ENCODE measurements at places on chromosomes 1 and 21.
A peak's percentile ranks its signal among the peaks of the same experiment; 100 is the strongest.

- no peak for DNase-seq
These were observed 491 bp upstream of the RAP1A start for GRCh38 chr1:111618961-111619634.

- no peak for DNase-seq
These were observed 35.1 kb upstream of the OLIG2 start for GRCh38 chr21:32990666-32991065.

DNA sequence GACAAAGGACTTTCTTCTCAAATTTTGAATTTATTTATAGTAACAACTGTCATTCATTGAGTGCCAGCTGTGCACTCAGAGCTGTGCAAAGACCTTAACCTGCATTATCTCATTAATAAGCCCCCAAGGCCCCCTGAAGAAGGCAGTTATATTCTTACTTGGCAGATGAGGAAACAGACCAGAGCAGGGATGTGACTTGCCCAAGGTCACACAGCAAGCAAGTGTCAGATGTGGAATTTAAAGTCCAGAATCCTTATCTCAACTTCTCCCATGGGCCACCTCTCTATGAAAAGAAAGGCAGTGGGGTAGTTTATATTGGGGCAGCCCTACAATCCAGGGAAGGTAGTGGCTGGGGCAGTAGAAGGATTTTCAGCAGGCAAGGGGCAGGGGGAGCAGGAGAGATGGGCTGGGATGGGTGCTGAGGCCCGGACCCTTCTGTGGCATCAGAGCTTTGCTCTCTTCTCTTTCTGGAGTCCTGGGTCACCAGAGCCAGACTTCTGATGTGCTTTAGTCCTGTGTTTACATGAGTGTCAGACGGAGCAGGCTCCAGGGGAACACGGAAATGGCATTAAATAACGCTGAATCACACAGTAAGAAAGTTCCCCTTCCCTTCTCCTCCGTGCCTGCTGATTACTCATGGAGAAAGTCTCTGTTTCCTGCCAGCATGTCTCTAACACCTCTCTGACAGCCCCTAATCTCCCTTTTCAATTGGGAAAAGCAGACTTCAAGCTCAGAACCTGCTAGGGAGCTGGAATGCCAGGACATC, 39.5 kb downstream of the EPHB2 start:
- peak; percentile 62 for DNase-seq

GRCh38 chr1:154808909-154809262, 61.2 kb downstream of the KCNN3 start:
- peak; percentile 53 for DNase-seq

DNA sequence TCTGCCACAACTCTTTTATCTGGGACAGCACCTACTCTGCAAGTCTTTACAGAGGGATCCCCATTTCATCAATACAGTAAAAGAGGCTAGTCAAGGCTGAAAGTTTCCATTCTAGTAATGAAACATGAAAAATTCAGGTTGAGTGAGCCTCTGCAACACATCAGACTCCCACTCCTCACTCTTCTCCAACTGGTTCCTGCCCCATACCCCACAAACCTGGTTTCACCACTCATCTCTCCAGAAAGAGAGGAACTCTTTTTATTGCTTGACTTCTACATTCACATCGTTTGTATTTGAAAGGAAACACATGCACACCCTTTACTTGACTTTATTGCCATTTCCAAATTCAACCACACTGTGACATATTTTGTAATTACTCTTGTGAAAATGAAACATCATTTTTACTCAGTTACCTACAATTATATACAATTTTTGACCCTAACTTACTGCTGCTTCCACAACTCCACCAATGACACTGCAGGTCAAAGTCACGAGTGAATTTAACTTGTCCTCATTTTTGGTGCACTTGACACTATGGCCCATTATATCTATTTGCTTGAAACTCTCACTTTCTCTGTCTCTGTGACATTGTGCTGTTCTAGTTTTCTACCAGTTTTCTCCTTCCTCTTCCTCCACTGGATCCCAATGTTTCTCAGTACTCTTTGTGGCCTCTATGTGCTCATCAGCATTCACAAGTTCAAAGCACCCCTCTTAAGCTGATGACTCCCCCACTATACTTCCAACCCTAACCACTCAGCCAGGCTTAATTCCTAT, 8.0 kb downstream of the STX6 start:
- DNase-seq, result peak; percentile 38

GRCh38 chr1:916173-917075, 7.3 kb upstream of the SAMD11 start:
- no peak for DNase-seq

DNA sequence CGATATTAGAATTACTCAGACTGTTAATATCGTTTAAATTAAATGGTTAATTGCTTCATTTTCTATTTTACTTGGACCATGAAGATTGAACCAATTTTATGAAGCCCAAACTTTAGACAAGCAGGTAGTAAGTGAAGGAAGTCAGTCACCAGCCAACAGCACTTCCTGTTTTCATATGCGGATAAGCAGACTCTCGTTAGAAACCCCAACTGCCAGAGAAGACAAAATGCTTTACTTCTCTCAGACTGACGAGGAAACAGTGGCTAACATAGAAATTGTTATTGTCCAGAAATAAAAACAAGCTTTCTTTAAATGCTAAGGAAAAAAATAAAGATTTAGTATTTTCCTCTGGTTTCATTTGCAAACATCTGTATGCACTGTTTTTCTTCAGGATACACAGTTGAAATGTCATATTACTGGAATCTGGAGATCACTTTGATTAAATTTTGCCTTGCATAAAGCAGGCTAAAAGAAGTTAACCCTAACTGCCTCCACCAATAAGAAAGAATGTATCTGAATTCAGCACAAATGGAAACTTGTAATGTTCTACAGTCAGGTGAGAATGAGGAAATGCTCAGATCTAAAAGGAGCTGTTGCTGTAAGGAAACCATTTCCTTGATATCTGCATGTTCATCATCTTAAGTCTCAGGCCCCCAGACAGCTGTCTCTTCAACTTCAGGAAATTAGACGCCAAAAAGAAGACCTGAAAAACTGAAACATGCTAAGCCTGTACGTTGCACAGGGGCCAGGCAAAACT, 129.8 kb upstream of the SAMSN1 start:
- peak; percentile 82 for DNase-seq

DNA sequence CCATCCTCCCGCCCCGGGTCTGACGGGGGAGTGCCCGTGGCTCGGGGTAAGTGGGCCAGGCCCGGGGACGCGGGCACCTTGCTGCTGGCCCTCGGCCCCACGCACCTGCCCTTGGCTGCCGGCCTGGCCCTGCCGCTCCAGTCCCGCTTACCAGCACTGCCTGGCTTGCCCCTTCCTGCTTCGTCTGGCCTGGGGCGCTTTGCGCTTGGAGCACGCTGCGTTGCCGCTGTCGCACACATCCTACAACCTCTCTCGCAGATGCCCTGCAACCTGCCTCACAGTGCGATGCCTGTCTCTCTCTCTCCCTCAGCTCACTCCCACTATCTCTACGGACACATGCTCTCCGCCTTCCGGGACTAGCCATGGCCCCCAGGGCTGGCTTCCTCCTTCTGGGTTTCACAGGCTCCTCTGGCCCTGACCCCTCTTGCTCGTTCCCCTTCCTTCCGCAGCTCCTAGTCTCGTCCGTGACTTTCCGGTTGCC, 9.7 kb downstream of the MYOG start:
- no peak for DNase-seq

- DNase-seq, result no peak
These were observed 348.5 kb downstream of the PTPRU start for GRCh38 chr1:29584776-29585175.

DNA sequence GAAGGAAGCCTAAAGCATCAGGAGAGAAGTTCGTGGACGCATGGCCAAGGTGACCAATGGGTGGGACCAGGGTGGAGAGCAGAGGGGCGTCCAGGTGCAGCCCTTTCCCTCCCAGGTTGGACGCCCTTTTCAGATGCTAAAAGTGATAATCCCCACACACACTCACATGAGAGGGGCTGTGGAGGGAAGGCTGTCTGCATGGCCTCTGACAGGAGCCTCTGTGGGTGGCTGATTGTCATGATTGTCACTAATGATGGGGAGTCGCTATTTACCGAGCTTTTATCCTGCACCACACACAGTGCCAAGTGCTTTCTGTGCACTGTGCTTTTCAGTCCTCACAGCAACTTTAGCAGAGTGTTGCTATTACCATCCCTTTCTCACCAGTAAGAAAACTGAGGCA, 27.1 kb upstream of the C1QA start:
- DNase-seq, result no peak

- no peak for DNase-seq
These were observed 41.3 kb upstream of the KCNE1 start for GRCh38 chr21:34553151-34553952.

GRCh38 chr1:6784560-6785317, 515 bp upstream of the CAMTA1 start:
- peak; percentile 100 for DNase-seq

DNA sequence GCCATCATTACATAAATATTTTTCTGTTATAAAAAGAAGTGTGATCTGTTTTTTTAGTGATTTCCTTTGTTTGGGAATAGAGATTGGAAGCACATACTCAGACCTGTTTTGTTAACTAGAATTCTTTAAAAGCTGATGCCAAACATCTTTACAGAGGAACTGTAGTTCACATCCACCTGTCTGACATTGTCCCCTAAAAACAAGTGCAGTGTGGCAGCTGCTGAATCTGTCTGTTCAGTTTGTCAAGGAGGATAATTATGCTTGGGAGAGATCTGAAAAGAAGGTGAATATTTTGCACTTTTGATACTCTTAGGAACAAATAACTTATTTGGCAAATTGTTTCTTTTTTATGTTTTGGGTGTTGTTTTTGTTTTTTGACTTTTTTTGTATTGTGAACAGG, 13.6 kb downstream of the AGMAT start:
- no peak for DNase-seq

GRCh38 chr1:202291001-202291400, 50.7 kb downstream of the UBE2T start:
- DNase-seq, result no peak

- DNase-seq, result no peak
These were observed 7.5 kb upstream of the RAB3B start for GRCh38 chr1:51997974-51998382.

DNA sequence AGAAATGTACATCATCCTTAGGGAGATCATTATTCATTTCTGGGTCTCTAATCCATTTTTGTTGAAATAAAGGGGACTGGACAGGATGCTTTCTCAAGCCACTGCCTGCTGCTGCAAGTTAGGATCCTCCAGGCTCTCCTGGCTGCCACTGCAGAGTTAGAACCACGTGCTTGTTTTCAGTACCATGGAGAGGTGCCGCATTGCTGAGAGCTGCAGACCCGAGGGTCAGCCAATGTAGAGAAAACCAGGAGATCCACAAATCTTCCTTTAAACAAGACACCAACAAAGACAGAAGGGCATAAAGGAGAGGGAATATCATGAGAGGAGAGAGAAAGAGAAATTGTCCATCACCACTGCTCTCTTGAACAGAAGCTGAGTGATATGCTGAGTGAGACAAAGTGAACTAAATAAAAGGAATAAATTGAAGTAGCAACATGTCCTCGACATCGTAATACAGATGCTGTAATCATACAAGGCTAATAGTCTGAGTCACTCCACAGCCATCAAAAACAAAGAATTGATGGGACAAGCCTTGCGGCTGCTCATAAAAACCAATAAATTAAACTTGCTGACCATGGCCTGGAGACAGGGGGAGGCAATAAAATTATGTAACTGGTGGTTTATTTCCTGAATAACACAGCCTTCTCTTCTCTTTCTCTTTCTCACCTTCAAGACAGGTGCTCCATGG, 255.7 kb downstream of the OMA1 start:
- DNase-seq, result peak; percentile 3

DNA sequence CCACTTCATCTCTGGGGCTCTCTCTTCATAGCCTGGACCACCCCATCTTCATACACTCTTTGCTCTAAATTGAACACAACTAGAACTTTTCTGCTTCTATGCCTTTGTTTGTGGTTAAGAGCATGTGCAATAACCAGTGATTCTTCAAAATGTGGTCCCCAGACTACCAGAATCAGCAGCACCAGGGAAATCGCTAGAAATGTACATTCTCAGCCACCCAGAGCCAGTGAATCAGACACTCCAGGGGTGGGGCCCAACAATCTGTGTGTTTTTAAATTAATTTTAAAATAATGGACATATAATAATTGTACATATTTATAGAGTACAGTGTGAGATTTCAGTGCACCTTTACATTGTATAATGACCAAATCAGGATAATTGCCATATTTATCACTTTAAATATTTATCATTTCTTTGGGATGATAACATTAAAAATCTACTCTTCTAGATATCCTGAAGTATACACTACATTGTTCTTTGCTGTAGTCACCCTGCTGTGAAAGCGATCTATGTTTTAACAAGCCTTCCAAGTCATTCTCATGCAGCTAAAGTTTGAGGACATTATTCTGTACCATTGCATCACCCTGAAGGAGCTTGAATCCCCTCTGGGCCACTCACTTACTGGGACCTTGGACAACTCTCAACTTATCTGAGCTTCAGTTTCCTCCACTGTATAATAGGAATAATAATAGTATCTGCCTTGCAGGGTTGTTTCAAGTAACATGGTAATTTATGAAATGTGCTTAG, 10.8 kb downstream of the GRHL3 start:
- DNase-seq, result no peak

GRCh38 chr1:66360285-66360724, 173.6 kb upstream of the SGIP1 start:
- peak; percentile 53 for DNase-seq

- DNase-seq, result no peak
These were observed 86.7 kb upstream of the TTC34 start for GRCh38 chr1:2887941-2888855.
